ENCODE measurements at places on chromosomes 4 and X. TPM values are rescaled to one million over a fixed set of nuclear protein-coding genes. Genes with fewer than 3 reads are reported as not detected.

GRCh38 chr4:76488888-76489685 lies 54.1 kb downstream of the SHROOM3 start:
- no peak for DNase-seq

- DNase-seq = no peak
Measured at GRCh38 chr4:44679060-44679459, 840 bp downstream of the GUF1 start.

DNA sequence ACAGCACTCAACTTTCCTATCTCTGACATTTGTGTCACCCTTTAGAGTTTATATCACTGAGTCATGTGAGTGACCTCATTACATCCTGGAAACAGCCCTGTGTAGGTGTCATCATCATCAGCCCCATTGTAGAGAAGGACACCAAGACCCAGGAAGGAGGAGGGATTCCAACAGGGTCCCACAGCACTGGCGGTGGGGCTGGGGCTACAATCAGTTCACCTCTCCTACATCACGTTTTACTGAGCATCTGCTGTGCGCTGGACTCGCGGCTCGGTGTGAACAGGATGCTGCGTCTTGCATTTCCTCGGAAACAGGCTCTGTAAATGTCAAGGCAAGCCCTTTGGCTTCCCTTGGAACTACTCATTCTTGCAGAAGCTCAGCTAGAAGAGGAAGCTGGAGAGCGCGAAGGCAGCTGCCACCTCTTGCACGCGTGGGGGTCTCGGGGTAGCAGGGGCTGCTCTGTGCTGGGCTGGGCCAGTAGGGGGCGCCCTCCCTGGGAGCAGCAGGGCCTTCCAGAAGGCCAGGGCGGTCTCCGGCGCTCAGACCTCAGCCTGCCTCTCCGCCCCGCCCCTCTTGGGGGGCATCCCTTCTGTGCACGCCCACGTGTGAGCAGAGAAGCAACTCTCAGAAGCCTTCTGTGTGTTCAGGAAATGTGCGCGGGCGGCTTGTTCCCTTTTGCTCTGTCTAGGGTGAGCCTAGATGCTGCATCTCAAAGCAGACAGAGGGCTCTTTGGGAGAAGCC lies 29.0 kb downstream of the REELD1 start:
- peak; percentile 16 for DNase-seq

RNF113A gene
- 22.9 TPM for total RNA-seq

DNA sequence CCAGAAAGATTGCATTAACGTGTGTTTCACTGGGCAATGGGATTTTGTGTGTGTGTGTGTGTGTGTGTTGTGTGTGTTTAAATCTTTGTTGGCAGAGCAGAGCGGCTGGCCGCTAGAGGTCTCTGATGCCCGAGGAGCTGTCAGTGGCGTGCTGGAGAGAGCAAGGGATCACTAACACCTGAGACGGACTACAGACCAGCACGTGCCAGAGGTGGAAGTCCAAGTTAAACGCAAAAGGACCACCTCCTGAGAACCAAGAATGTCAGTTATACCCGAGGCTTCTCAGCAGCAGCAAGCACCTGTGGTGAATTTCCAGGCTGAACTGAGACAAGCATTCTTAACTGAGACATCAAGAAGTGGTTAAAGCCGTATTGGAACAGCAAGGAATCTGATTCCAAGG lies 9.0 kb upstream of the SLC25A14 start:
- peak; percentile 1 for DNase-seq
